GM20000 (cell line): ENCODE measurements at places on chromosomes 1 and 21.

DNA sequence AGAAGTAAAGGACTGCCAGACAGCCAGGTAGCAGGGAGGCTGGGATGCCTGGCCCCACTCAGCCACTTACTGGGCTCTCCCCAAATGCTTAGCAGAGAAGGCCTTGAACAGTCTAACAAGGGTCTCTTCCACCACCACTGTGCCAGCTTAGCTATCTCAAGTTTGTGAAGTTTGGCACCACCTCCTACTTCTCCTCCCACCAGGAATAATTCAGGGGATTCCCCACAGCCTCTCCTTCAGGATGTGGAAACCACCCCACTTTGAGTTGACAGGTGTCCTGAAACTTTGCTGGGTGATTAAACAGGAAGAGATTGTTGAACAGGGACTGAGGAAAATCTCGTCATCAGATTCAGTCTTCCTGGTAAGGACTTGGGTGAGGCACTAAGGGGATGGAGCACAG, 59.4 kb upstream of the ATP1B1 start:
- DNase-seq: no peak

DNA sequence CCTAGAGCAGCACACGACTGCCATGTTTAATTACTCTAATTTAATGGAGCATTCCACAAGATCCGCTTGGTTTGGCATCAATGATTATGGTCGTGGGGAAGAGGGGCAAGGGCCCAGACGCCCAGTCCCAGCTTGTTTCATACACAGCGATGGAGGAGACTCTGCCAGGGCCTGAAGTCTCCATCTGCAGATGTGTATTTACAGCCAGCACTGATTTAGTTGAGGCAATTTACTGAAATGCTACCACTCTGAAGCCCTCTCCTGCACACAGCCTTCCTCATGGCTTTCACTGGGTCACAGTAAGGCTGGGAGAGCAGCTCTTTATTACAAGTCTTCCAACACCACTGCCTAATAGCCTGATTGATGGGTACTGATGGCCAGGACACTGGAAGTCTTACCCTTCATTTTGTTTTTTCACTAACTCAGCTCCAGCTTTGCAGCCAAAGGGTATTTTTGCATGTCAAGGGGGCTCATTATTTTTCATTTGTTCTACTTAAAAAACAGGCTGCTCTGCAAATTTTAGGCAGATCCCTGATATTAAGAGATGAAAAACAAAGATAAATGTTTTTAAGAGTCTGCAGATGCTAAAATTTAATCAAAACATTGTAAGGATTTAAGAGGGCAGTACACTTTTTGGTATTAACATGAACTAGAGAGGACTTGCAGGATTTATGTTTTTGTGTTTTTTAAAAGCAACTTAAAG, 236.3 kb downstream of the SIPA1L2 start:
- no peak for DNase-seq

DNA sequence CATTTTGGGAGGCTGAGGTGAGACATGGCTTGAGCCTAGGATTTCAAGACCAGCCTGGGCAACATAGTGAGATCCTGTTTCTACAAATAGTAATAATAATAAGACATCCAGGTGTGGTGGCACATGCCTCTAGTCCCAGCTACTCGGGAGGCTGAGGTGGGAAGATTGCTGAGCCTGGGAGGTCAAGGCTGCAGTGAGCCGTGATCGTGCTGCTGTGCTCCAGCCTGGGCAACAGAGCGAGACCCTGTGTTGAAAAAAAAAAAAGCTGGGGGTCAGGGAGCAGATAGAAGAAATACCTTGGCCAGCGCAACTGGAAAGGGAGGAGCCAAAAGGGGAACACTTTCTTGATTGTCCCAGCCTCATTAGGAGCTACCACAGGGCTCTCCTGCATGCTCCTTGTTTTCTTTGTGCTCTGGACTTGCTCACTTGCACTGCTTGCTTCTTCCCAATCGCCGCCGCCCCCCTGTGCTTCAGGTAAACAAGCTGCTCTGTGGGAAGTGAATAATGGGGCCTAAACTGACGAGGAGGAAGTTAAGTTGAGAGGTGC, 31.1 kb downstream of the PBX1 start:
- DNase-seq: no peak

DNA sequence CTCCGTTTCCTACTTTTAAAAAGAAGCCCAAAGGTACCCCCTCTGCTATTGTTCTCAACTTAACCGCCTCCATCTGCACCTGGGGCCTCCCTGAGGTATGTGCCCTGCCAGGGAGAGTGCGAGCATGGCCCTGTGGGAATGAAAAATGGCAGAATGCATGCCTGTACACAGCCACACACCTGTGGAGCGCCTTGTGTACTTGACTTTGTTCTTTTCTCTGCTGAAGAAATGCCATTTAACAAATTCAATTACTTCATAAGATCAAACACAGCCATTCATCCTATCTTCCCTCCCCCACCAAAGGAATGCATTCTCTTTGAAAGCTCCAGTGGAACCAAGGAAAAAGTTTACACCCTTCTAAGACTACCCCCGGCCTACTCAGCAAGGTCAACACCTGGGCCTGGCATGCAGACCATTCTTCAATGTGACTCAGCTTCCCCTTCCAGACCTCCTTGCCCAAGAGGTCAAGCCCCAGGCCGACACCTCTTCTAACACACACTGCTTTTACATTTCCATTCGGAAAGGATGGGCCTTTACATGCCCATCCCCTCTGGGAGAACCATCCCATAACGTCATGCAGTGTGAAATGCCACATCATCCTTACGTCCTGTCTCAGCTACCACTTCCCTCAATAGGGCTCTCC, 123.7 kb downstream of the SMYD2 start:
- no peak for DNase-seq

DNA sequence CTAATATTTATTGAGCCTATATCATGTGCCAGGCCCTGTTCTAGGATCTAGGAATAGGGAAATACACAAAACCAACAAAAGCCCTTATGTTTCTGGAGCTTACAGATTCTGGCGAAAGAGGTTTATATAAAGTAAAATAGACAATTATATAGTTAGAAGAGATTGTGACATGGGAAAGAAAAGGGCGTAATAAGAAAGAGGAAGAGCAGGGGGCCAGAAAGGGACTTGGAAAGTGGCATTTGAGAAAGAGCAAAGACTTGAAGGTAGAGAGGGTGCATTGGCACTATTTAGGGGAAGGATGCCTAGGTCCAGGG, 322.5 kb upstream of the FAM78B start:
- no peak for DNase-seq

- no peak for DNase-seq
Observed at GRCh38 chr1:66767626-66768025, 15.4 kb downstream of the DYNLT5 start.

GRCh38 chr1:193108471-193108870, 3.3 kb upstream of the GLRX2 start:
- no peak for DNase-seq

- DNase-seq: no peak
Observed at GRCh38 chr1:237901299-237901934, 10.7 kb upstream of the ZP4 start.

DNA sequence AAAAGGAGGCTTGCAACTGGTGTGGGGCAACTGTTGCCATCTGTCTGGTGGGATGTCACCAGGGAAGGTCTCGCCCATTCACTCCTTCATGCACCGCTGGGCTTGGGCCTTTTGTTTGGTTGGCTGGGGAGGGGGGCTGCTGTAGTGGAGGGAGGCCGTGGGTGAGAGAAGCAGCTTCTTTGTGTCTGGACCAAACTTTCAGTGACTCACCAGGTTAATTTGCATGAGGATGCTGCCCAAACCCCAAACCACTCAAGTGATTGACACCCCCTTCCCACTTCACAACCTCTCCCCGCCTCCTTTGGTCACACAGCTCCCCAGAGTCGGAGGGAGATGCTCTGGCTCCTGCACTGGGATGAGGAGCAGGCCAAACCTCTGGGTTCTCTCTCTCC, 19.7 kb downstream of the BTG2 start:
- DNase-seq: peak; percentile 83

DNA sequence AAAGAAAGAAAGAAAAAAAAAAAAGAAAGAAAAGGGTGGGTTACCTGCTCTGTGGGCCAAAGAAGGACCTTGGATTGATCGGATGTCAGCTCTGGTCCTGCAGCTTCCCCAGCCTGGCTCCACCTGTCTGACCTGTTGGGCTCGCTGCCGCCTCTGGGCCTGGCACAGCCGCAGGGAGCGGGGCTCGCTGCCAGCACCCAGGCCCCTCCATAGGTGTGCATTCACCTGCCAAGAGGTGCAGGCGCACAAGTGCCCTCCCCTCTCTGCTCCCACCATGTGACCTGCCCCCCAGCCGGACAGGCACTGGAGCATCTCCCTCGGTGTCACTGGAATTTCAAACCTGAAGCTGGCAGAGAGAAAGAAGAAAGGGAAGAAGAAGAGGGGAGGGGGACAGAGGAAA, 33.1 kb upstream of the GPR157 start:
- DNase-seq: no peak

DNA sequence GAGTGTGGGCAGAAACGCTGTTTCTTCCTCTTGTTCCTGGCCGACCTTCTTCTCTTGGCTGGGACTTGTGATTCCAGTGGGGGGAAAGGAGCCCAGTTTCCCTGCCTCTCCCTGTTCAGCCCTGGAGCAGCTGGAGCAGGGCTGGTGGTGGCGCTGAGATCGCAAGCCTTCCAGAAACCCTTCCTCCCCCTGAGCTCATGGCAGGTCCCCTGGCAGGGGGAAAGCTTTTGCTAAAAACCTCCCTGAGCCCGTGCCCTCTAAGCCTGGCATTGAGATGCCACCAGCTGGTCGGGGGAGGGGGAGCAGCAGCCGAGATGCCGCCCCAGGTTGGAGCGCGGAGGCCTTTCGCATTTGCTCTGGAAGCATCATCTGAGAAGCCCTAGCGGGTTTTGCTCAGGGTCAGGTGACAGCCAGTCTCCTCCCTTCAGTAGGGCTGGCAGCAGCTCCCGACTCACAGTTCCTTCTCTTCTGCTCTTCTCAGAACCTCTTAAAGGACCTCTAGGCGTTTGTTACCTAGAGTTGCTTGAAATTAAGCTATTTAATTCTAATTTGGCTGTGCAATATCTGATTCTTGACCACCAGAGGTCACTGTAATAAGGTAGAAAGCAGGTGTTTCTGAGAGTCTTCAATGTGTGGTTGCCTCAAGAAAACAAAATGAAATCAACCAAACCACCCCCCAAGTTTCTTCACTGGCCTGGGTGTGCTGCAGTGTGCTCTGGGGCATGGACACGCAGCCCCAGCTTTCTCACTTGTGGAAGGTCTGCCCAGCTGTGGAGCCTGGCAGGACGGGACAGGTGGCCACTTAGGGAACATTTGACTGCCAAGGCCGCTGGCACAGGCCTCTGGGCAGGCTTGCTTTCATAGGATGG, 257.3 kb downstream of the CAMTA1 start:
- DNase-seq: peak; percentile 61

DNA sequence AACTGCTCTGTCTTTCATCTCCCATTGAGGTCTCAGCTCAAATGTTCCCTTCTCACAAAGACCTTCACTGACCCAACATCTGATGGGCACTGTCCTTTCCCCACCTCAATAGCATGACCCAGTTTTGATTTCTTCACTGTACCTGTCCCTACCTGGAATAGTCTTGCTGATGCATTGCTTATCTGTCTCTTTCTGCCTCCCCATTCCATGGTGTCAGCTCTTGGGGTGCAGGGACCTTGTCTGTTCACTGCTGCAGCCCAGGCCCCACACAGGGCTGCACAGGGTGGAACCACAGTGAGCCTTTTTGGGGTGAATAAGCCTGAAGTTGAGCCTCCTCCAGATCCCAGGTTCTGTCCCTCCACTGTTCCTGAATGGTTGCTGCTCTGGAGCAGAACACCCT, 414.9 kb downstream of the PTPRU start:
- DNase-seq: no peak

DNA sequence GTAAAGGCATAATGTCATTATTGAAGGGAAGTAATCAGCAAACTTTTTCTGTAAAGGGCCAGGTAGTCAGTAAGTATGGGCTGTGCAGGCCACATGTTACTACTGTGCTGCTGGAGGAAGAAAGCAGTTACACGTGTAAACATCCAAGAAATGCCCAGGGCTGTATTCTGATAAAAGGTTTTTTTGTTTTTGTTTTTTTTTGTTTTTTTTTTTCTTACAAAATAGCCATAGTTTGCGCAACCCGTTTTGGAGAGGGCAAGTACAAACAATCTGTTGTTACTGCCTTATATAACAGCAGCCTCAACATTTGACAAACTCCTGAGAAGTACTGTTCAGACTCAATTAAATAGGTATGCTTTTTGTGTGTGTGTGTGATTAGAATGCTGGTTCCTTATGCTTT, 26.7 kb upstream of the MTMR11 start:
- DNase-seq: no peak

DNA sequence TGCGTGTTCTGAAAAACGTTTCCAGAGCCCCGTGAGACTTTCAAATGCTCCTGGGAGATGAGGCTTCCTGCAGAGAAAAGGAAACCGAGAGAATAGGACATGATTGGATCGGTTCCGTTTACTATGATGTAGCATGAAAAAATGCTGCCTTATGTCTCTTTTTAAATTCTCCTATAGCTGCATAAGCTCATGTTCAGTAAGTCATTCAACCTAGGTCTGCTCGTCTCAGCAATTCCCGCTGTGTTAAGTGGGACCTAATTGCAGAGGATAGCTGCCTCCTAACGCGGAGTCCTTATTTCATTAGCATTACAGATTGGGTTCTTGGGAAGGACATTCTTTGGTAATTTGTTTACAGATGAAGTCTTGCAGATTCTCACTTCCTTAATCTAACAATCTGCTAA, 165.3 kb downstream of the GALNT2 start:
- DNase-seq: no peak

DNA sequence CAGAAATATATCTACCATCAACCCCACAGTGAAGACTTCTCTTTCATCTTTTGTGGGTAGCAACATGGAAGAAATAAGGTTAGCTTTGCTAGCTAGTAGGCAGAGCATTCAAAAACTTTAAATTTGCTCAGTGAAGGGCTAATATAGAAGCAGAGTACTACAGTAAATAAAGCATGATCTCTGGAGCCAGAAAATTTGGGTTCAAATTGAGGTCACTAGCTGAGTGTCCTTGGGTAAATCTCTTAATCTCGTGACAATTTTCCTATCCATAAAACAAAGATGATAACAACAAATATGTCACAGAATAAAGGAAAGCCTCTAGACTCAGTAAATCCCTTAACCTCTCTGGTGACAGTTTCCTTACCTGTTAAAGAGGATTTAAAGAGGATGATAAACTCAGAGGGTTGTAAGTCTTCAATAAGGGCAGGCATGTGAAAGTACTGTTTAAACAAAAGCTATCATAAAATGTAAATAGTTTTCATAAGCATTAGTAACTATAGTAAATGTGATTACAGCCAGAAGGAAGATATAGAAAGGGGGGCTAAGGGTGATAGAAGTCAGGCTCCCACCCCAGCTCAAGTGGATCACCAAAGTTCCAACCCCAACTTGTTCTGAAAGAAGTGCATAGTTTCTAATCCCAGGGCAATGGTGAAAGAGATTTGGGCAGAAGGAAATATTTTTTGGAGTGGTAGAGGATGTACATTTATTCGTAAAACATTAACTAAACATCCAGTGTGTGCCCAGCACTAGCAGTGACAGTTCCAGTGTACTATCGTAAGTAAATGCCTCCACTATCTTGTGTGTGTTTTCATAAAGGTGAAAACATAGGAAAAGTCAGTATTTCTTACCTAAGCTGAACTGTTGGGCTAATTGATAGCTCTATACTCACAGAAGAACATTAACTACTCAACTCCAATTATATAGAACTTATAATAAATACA, 24.8 kb downstream of the TM2D1 start:
- no peak for DNase-seq
